Smooth muscle cell of bladder (primary cell): ENCODE measurements at places on chromosomes 5 and 9. TPM values are rescaled to one million over a fixed set of nuclear protein-coding genes. Genes with fewer than 3 reads are reported as not detected.

Gene MRPS2
- 10.4 and 11.5 TPM in 2 replicates for total RNA-seq

Gene SLC22A4
- 0.83 and 1.00 TPM in 2 replicates for total RNA-seq

Gene LCP2
- total RNA-seq: not detected in 2 replicates

Gene PCDHB3
- 0.55 and 0.57 TPM in 2 replicates for total RNA-seq

Gene OR1L6
- not detected in 2 replicates for total RNA-seq

Gene SPOUT1
- 7.0 and 12.3 TPM in 2 replicates for total RNA-seq

Gene PDZD2
- total RNA-seq: 0.43 and 0.46 TPM in 2 replicates

Gene TARS1
- total RNA-seq: 279 and 323 TPM in 2 replicates

Gene IGIP
- 6.5 and 11.0 TPM in 2 replicates for total RNA-seq

Gene SLC46A2
- total RNA-seq: not detected in 2 replicates

Gene CNTNAP3
- total RNA-seq: 0.18 and 1.1 TPM in 2 replicates

Gene NSG2
- not detected in 2 replicates for total RNA-seq

Gene LRRC19
- total RNA-seq: not detected in 2 replicates

Gene GABRA6
- total RNA-seq: not detected in 2 replicates

Gene ENTPD8
- total RNA-seq: not detected in 2 replicates

Gene EPB41L4B
- total RNA-seq: under 0.01 and 0.09 TPM in 2 replicates

Gene PDGFRB
- total RNA-seq: 97.1 and 121 TPM in 2 replicates

Gene HTR4
- total RNA-seq: not detected in 2 replicates

Gene TUSC1
- 5.0 and 7.2 TPM in 2 replicates for total RNA-seq

Gene PKD2L2
- total RNA-seq: 0.18 TPM in 1 of 2 replicates, not detected in the other

Gene NUDCD2
- 4.0 and 5.1 TPM in 2 replicates for total RNA-seq

Gene PCDHA11
- total RNA-seq: under 0.01 and 0.65 TPM in 2 replicates

Gene KLHL3
- total RNA-seq: 1.4 and 3.1 TPM in 2 replicates

Gene FBXW2
- 25.9 and 32.9 TPM in 2 replicates for total RNA-seq
